ENCODE measurements at places on chromosomes 16 and 17.

DNA sequence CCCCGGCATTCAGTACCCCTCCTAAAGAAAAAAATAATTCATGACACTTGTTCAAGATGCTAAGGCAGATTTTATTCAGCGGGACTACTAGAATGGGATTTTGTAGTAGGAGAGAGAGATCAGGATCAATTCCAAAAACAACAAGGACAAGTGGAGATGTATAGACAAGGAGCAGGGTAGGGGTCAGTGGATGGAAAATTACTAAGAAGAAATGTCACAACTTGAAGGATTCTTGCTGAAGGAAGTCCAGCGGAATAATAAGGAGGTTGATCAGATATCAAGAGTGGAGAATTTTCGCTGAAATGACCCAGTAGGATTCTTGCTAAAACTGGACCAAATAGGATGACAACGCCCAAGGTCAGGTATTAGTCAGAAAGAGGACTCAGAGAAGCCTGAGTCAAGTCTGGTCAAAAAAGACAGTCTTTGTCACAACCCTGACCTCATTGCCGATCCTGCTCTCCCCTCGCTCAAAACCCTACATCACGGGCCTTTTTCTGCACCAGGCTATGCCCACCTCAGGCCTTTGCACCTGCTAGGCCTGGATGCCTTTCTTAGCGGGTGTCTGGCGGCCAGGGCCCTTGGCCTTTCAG, 36.9 kb downstream of the MMD start:
- no peak for DNase-seq

DNA sequence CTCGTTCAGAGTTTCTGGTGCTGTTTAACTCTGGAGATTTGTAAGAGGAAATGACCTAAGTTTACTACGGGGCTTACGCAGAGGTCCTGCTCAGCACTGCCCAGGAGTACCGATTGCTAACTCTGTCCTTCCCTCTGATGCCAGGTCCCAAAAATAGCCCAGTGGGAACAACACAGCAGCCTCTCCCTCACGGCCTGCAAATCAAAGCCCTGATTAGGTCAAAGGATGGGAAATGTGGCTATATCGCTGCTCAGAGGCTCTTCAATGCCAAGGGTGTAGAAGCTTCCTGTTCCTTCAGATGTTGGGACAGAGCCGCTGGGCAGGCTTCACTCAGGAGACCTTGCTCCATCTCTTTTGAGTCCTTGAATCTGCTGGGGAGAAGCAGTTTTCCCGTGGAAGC, 174.2 kb upstream of the KCNJ16 start:
- no peak for DNase-seq

DNA sequence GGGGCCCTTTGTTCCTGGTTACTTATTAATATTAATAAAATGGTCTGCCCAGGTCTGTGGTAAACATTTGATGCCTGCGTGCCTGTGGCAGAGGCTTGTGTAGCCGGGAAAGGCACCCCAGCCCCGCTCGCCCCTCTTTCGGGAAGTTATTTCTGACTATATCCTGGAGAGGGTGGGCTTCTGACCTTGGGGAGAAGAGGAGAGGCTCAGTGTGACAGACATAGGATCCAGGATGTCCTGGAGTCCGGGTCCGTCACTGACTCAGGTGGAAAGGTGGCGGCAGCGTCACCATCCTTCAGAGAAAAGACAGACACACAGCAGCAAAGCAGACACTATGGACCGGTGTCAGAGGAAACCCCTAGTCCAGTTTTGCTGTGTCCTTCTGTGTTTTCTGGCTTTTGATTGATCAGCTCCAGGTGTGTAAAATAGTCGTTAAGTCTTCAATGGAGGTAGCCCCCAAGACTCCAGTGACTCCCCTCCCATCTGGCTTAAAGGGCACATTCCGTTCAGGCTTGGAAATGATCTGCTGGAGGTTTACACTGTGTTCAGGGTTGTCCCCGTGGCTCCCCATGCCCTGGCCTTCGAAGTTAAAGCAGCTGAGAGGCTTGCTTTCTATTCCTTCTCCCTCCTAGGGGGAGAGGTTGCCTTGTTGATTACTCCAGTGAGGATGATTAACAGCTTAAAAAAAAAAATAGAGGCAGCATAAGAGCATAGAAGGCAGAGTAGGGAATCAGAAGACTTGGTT, 81.6 kb downstream of the CCDC182 start:
- DNase-seq, result no peak

DNA sequence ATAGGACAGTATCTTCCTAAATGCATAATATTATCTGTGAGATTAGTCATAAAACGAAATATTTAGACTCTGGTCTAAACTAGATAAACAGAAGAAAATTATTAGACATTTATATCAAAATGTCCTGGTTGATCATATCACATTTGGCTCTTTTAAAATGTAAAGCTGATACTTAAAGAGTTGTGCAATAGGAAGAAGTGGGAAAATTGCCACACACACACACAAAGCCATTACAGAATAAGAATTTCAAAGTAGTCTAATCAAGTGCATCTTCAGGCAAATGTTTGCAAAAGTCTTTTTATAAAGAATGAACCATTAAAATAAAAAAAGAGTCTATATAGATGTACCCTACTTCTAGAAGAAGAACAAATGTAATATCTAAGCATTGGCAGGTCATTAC, 301.7 kb downstream of the KIF2B start:
- no peak for DNase-seq

DNA sequence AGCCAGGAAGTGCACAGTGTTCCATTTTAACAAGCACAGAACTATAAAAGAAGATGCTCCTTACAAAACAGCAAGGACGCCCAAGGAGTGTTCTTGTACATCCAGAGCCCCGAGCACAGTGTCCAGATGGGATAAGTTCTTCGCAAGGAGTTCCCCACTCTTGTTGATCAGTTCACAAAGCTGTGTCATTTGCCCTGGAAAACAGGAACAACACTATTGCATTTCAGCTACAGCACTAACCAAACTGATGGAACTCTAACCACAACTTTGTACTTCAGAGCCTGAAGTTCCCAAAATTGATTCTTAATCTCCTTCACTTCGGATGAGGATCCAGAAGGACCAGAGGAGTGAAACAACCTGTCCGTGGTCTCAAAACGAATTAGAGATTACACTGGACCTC, 5.1 kb downstream of the COPS3 start:
- no peak for DNase-seq

- DNase-seq, result no peak
Observed at GRCh38 chr17:82386881-82387704, 15.5 kb downstream of the UTS2R start.

GRCh38 chr16:2953706-2954627, 10.1 kb upstream of the KREMEN2 start:
- no peak for DNase-seq

GRCh38 chr16:30666681-30667080, 8.4 kb downstream of the FBRS start:
- no peak for DNase-seq

DNA sequence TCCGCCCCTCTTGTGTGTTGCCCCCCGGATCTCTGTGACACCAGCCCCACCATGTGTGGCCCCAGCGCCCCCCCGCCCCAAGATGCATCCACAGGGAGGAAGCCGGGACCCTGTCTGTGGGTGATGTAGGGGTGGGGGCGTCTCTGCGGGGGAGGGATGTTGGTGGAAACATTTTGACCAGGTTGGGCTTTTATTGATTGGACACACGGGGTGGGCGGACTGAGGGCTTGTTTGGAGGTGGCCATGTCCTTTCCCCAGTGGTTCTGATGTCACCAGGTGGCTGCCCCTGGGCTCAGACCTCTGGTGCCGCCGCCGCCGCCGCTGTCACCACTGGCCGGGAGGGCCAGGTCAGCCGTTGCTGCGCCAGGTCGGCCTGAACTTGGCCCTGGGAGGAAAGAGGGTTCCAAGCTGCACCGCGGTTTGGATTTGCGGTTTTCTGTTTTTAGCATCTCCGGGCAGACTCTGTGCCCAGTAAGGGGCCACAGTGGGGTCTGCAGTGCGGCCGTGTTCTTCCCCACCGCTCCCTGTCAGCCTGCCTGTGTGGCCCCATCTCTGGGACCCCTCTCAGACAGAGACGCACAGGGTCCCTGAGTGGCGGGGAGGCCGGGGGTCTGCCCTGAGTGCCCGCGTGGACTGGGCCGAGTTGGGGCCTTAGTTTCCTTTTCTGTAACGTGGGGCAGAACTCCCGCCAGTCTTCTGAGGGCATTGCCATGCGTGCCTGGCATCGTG, 19.8 kb downstream of the GSE1 start:
- DNase-seq, result no peak

GRCh38 chr17:13785981-13786598, 184.4 kb upstream of the HS3ST3A1 start:
- no peak for DNase-seq

DNA sequence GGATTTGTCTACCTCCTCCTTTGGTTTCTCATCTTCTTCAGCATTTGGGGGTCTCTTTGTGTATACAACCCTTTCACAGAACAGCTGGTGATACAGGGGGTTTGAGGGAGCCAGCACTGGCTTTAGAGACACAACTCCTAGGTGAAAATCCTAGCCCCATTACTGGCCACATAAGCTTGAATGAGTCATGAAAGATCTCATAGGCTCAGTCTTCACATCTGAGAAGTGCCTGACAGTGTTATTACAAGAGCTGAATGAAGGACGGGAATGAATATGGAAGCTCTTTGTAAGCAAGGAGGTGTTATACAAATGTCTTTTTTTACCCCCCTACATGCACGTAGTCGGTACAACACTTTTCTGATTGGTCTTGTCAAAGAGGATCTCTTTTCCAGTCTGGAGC, 1.7 kb upstream of the B4GALNT2 start:
- no peak for DNase-seq

DNA sequence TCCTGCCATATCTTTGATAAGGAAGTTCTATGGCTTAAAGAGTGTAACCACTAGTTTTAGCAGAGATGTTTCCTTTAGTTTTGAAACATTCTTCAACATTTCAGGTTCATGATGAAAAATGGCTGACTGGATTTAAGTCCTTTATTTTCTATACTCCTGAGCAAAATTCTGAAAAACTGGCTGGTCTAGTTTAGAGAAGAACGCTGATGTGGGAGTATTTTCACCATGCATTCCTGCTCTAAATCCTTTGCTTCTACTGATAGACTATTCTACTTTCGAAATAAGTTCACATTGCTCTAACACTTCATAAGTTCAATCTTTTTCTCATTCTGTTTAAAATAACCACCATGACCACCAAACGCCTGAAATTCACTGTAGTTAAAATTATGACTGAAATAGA, 281.9 kb downstream of the FTO start:
- DNase-seq, result no peak

DNA sequence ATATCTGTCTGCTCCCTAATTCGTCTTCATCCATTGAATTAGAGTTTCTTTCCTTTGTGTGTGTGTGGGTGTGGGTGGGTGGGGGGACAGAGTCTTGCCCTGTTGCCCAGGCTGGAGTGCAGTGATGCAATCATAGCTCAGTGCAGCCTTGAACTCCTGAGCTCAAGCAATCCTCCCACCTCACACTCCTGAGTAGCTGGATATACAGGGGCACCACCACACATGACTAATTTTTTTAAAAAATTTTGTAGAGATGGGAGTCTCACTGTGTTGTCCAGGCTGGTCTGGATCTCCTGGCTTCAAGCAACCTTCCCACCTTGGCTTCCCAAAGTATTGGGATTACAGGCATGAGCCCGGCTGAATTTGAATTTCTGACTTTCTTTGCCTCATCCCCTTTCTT, 34.5 kb upstream of the MED13 start:
- DNase-seq, result no peak

GRCh38 chr17:2995886-2996809, 67.3 kb downstream of the OR1D5 start:
- no peak for DNase-seq

DNA sequence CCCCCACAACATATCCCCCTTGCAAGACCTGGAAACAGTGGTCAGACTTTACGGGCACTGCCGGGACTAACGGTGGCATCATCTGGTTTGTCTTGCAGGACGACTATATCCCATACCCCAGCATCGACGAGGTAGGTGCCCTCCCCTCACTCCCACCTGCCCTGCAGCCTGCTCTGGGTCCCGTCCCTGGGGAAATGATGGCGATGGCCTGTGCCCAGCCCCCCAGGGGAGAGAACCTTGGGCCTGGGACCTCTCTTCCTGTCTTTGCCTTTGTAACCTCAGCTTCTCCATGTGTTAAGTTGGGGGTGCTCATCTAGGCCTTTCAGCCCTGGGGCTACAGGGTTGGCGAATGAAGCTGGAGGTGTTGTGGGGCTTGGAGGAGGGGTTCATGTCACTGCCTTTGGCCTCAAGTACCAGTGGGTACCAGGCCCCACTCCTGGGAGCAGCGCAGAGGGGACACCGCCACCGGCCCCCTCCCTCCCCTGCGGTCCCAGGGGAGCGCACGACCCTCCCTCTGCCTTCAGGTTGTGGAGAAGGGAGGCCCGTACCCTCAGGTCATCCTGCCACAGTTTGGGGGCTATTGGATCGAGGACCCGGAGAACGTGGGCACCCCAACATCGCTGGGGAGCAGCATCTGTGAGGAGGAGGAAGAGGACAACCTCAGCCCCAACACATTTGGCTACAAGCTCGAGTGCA, 99.9 kb downstream of the OR1D5 start:
- DNase-seq, result no peak

GRCh38 chr17:33901085-33901484, 354.0 kb upstream of the CCL2 start:
- DNase-seq, result no peak

DNA sequence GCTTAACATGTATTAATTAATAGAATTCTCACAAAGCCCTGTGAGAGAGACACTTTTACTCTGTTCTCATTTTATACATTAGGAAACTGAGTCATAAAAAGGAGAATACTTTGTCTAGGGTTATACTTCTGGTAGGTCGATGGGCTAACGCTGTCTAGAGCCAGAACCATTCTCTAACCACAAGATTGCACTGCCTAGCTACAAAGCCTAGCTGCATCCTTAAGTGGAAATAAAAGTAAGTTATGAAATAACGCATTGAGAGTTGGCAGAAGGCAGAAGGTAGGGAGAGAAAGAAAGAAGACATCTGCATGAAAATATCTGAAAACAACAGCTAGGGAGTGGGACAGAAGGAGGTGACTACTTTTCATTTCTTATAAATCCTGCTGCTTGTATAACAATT, 33.2 kb downstream of the IRX6 start:
- no peak for DNase-seq

DNA sequence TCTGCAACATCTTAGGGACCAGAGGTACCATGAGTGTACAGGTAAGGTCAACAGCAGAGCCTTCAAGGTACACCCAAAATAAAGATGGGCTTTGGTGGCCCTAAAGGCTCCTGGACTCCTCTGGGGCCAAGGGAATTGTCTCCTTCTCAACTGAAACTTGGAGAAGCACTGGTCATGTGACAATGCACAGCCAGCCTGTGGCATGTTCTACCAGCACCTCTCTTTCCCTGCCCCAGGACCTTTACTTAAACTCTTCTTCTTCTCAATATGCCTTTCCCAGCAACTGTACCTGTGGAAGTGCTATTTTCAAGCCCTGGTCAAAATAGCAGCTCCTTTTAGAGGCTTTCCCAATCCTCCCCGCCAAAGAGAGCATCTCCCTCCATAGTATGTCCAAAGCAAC, 28.4 kb downstream of the PIPOX start:
- DNase-seq, result no peak

- DNase-seq, result peak; percentile 60
Observed at GRCh38 chr16:69123910-69124309, 8.5 kb downstream of the CHTF8 start.

GRCh38 chr16:20744922-20745440, 3.4 kb upstream of the THUMPD1 start:
- no peak for DNase-seq

Data from CD4-positive, CD25-positive, alpha-beta regulatory T cell (primary cell).